T-helper 22 cell (primary cell): ENCODE measurements at places on chromosomes 3 and 15.

DNA sequence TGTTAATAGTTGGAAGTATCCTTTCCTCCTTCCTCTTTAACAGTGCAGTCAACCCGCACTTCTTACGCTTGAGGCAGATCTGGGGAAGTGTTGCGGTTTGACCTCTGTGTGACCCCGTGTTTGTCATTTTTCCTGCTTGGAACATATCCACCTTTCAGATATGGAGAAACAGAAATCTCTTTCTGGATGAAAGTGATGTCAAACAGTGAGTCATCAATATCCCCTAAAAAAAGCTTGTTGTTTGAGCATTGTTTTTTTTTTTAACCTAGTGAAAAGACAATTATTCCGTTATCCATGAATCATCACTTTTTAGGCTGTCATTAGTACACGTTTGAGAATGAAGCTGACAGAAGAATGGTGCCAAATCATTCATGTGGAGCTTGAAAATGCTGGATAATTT, 293.7 kb downstream of the ARPP21 start:
- no peak for DNase-seq

- no peak for DNase-seq
These were observed 53.3 kb upstream of the LIPC start for GRCh38 chr15:58378241-58379085.

DNA sequence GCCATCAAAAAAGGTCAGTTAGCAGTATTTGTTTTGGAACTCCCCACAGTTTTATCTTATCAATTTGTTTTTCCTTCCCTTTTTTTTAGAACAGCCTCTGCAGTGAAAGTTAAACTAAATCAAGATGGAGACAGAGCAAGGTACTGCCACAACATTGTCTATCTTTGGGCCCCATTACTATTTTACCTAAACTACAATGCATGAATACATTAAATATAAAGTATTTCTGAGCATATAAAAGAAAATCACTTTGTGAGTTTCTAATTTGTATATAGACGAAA, 139.5 kb downstream of the MEIS2 start:
- DNase-seq: no peak

DNA sequence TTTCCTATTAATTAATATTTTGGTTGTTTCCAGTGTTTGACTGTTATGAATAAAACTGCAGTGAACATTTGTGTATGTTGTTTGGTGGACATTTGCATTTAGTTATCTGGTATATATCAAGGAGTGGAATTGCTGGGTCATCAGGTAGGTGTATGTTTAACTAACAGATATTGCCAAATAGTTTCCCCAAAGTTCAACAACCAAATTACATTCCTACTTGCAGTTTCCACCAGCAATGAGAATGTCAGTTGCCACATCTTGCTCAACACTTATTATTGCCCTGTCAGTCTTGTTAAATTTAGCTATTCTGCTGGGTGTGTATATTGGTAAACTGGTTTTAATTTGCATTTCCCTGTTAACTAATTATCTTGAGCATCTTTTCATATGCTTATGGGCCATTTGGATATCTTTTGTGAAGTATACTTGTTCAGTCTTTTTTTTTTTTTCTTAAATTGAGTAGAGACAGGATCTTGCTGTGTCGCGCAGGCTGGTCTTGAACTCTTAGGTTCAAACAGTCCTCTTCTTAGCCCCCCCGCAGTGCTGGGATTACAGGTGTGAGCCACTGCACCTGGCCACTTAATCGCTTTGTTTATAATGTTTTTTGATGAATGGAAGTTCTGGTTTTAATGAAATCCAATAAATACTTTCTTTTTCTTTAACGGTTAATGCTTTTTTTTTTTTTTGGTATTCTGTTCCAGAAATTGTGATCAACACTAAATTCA, 7.9 kb downstream of the FEM1B start:
- DNase-seq: no peak

- DNase-seq: no peak
These were observed 94.1 kb downstream of the SENP2 start for GRCh38 chr3:185680231-185680630.

- no peak for DNase-seq
These were observed 46.8 kb downstream of the ITGB5 start for GRCh38 chr3:124840331-124840730.

- DNase-seq: no peak
These were observed 1.1 kb downstream of the MRPL47 start for GRCh38 chr3:179603321-179603720.

GRCh38 chr15:58095415-58095814, 29.9 kb upstream of the ALDH1A2 start:
- no peak for DNase-seq

DNA sequence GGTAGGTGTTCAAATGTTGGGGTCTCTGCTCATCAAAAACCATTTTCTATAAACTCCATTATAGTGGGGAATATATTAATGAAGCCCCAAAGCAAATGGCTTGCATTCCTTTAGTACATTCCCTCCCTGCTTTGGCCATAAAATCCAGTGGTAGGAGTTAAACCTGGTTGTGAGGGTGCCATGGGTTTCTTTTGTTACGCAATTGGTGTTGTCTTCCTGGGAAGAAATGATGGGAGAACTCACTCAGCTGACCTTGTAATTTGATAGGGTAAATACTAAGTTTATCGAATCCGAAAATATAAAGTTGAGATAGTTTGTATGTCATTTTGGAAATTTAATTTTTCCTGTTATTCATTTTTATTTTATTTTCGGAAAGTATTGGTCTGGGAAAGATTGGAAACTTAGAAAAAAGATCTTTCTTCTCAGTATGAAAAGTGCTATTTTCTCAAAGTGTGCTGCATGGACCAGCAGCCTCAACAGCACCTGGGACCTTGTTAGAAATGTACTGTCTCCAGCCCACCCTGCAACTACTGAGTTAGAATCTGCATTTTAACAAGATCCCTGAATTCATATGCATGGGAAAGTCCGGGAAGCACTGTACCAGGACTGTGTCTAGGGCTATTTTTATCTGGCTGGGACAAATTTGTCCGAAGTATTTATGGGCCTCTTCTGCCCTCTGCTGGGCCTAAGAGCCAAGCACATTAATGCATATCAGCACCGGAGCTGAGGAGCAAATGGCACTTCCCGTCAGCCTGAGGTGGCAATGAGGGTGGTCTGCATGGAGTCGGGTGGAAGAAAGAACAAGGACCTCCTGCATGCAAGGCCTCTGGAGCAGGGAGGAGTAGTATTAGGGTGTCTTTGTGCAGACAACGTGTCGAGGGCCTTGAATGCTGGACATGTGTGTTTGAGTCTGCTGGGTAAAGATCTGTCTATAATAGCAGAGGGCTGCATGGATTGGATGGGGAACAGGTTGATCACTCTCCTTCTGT, 54.7 kb downstream of the FAM81A start:
- DNase-seq: peak; percentile 15

DNA sequence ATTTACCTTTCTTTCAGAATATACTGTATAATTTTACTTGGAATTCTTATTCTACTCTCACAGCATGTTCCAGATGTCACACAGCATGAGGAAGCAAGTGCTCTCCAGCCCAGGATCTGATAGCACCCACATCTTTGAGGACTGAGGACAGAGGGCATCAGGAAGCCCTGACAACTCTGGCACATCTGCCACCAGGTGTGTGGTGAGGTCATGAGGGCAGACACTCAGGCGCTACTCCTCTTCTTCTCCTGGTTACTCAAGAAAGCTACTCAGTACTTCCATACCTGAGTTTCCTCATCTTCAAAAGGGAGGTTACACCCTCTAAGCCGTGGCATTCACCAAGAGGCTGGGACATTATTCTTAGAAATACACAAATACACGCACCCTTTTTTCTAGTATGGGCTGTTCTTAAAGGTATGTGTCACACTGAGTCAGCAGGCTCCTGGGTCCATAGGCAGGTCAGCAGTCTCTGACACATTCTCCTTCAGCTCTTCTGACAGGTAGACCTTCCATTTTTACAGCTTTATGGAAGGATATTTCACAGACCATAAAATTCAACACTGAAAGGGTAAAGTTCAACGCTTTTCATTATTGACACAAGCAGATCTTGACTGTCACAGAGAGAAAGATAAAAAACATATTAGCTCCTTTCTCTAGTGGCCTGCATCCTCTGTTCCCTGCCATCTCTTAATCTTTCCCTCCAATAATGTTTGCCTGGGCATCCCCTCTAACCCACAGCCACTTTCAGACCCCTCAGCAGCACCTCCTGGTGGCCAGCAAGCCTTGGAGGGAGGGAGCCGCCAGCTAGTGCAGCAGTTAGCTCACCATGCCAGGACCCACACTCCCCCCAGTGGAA, 103.2 kb upstream of the TJP1 start:
- no peak for DNase-seq

DNA sequence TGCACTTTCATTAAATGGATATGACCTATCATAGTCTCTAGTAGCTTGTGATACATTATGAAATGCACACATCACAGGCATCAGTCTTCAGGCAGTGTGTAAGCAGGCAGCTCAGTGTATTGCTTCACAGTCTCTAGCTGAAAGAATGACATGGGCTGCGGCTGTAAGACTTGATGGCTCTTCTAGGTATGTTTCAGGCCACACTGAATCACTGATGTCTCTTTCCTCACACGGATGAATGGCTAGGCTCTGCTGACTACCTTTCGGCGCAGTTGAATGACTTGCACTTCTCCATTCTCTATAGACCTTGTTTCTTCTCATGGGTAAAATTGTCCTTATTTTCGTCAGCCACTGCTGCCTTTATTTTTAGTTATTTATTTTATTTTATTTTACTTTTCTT, 15.4 kb downstream of the APH1B start:
- no peak for DNase-seq

DNA sequence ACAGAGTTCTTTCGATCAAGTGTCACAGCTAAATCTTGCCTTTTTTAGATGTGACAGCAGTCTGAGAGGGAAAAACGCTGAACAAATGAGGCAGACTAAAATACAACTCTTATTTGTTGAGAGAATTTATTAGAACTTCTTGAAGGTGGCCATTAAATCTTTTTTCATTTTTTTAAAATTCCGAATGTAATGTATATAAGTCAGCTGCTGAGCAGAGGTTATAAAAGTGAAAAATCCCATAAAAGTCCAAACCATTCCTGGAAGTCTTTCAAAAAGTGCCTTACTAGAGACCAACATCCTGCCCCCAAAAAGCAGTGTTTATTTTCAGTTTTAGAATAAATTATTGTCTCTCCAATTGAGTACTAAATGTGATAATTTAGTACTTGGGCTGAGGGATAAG, 3.1 kb downstream of the TSEN2 start:
- DNase-seq: no peak

DNA sequence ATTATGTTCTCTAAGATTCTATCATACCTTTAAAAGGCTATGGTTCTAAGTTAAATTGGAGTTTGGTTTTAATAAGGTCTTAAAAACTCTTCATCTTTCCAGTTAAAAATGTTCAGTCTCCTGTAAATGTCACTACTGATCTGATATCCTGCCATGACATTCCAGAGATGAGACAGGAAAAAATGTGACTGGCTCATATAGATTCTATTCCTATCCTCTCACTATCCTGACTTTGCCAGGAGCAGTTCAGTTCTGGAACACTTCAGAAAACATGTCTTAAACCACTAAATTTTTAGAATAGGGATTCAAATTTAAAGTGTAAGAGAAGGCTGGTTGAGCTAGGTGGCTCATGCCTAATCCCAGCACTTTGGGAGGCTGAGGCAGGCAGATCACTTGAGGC, 170.9 kb downstream of the TNIK start:
- DNase-seq: no peak

DNA sequence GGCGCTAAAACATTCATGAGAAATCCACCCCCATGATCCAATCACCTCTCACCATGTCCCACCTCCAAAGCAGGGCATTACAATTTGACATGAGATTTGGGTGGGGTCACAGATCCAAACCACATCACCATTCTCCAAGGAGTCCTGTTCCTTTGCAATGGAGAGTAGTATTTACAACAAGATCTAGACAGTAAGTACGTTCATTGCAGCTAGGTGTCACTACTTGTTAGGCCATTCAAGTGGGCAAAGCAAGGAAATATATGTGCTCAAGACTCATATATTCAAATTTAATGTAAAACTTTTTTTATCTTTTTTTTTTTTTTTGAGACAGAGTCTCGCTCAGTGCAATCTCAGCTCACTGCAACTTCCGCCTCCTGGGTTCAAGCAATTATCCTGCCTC, 79.3 kb downstream of the AQP9 start:
- DNase-seq: no peak
